ENCODE measurements at places on chromosomes 5 and 9.

DNA sequence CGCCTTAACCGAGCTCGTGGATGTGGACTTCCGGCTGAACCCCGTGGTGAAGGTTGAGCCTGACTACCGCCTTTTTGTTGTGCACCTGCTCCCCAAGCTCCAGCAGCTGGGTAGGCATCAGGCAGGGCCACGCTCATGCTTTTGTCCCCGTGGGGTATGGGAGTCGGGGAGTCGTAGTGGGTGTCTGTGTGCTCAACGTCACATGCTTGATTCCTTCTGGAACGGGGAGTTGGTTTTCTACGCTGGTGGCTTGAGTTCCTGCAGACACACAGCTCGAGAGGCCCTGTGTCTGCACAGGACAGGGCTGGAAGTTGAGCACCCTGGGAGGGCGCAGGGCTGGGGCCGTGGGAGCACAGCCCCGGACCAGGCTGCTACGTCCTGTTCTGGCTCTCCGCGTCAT is 8.0 kb downstream of the CEP72 start:
- no peak for DNase-seq

- no peak for DNase-seq
These were observed 123.8 kb downstream of the DROSHA start for GRCh38 chr5:31407921-31408693.

GRCh38 chr5:151541571-151541970 is 49.6 kb downstream of the FAT2 start:
- no peak for DNase-seq

GRCh38 chr9:18357321-18357720 is 116.6 kb upstream of the ADAMTSL1 start:
- no peak for DNase-seq

- no peak for DNase-seq
These were observed 68.3 kb upstream of the ZSWIM6 start for GRCh38 chr5:61263561-61264272.

GRCh38 chr5:53378590-53379247 is 101.7 kb upstream of the FST start:
- DNase-seq, result no peak

DNA sequence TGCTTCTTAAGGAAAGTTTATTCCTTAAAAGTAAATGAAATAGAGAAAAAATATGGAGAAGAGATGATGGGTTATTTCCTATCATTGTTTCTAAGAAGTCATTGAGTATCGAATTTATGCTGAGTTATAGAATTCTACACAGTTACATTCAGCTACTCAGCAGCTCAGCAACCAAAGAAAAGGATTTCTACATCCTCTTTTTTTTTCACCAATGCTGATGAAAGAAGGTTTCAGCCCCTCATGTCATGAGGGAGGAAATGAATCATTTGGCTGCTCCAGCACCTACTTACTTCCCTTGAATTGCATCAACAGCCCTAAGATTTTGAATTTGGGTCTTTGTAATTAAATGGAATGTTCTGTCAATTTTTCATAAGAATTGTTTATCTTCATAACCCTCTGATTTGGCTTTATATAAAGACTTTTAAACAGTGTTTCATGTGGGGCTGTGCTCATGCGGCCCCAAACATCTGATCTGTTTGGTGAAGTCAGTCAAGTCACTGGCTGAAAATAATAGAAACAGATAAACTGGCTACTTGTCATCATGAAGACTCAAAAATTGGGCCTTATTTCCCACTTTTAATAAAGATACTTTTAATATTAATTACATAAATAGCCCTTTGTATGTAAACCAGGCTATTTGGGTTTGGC is 18.5 kb upstream of the SNX2 start:
- DNase-seq, result peak; percentile 38

GRCh38 chr9:28961623-28962022 is 1388.3 kb upstream of the C9orf72 start:
- no peak for DNase-seq

GRCh38 chr5:179141867-179142266 is 81.7 kb downstream of the ZNF354C start:
- DNase-seq, result no peak

- peak; percentile 93 for DNase-seq
These were observed 17.3 kb upstream of the ZBTB34 start for GRCh38 chr9:126842977-126843799.

DNA sequence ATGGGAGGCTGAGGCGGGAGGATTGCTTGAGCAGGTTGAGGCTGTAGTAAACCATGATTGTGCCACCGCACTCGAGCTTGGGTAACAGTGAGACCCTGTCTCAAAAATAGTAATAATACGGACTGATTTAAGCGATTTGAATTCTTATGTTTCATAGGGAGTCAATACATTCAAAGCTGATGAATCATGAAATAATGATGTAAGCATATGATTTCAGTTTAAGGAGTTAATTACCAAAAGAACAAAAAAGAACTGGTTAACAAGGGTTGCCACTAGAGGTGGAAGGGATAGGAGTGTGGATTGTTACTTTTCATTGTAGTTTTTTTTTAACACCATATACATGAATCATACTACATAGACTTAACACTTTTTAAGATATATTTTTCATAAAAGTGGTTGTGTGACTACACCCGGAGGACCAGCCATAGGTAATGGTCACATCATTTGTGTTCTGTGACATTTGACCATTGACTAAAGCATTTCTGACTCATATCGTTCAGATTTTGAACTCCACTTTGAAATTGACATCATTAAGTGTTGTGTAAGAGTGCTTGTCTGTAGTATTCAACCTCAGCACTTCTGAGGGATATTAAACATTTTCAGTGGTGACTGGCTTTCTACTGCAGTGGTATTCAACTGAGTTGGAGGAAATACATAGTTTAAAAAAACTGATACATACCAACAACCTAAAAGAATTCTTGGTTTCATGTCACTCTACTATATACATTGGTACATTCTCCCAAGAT is 7.0 kb downstream of the TRMT10B start:
- DNase-seq, result no peak

DNA sequence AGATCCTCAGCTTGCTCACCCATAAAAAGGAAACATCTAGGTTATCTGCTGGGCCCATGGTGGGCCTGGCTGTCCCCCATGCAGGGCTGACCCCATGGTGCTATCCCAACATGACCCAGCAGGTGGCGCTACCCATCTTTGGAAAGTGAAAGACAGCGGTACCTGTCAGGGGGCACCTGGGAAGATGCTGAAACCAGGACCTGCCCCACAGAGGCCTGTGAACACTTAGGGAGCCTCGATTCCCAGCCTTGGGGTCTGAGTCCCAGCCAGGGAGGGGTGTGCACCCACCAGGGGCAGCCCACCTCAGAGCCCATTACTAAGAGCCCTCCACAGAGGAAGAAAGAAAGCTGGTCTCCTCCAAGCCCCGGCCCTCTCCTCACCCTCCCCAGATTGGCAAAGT is 46.6 kb upstream of the IPPK start:
- DNase-seq, result no peak

Measured in Ammon's horn (tissue), 1 donor.